ENCODE measurements at places on chromosomes 4 and X.

DNA sequence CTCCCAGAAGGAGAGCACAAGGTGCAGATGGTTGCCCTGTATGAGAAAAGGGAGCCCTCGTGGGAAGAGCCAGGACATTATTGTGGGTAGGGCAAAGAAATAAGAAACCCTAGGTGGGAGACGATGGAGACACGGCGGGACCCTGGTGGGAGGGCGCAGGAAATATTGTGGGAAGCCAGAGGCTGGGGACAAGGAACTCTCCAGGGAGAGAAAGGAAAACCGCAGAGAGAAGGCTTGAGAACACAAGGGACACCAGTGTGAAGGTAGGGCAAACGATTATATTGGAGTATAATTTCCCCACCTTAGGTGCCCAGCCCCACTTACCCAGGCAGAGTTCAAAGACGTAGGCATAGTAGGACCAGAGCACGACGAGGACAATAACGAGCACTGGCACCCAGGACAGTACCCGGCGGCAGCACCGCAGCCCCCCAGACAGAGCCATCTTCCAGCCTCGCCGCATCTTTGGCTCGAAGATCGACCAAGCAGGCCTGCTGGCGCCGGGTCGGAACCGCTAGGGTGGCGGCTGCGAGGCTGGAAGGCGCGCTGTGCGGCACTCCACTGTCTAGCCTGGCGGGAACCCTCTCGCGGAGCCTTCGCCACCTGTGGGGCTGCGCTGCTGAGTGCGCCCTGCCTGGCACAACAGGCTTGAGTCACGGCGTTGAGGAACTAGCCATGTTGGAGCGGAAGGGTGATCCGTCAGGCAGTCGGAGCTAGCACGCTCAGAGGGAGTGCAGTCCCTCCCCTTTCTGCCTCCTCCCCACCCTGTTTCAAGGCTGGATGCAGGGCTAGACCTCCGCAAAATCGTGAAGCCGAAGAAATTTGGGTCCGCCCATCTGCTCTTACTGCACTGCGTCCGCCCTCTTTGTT, at the start of gene ZDHHC15:
Gene ZDHHC15, minus strand, starts transcription at position 473 of the 867 bp plus-strand sequence. Its CDS starts 13 bp downstream, at position 460.
- peak; percentile 56 for DNase-seq

- DNase-seq: peak; percentile 49
These were observed 27.3 kb upstream of the FBXW7 start for GRCh38 chr4:152563209-152563608.

GRCh38 chr4:159764343-159764952, 661.6 kb downstream of the RAPGEF2 start:
- peak; percentile 93 for DNase-seq

DNA sequence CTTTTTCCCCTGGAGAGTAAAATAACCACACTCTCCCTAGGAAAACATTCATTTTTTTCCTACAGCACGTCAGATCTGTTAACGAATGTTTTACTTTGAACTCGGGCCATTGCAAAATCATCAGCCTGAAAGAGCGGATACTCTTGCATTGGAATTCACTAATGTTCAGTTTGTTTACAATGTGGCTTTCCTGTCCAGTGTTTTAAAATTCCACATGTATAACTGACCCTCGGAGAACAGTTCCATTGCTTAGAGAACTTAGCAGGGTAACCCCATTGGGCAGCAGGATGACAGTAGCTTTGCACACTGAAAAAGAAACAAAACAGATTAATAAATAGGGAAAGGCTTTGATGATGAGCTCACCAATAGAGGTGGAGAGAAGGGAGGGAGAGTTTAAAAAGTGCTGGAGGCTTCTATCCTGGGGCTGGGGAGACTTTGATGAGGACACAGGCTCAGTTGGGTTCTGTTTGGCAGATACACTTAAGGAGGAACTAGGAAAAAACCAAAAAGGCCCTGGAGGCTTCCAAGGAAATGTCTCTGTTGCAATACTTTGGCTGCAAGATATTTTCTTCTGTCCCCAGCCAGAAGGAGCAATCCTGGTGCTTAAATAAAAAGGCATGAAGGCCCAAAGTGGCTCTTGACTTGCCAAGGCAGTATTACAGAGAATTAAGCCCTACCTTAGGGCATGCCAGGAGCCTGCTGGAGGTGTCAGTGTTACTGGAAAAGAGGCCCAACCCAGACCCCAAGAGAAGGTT, 143.1 kb downstream of the ARSF start:
- DNase-seq: no peak

DNA sequence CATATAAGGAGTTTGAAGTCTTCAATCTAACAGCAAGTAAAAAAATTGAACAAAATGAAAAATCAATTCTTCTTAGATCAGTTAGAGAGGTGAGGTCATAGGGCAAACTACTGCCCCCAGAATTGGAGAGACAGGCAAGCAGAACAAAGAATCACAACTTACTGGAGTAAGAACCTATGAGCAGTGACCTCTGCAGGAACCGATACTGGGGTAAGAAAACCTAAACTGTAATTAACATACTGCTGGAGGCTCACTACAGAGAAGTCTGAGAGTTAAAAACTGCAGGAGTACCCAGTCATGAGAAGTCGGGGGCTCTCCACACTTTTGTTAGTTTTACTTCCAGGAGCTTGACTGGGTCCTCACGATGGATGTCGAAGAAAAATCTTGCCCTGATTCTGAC, 16.0 kb downstream of the CLDN22 start:
- DNase-seq: no peak

DNA sequence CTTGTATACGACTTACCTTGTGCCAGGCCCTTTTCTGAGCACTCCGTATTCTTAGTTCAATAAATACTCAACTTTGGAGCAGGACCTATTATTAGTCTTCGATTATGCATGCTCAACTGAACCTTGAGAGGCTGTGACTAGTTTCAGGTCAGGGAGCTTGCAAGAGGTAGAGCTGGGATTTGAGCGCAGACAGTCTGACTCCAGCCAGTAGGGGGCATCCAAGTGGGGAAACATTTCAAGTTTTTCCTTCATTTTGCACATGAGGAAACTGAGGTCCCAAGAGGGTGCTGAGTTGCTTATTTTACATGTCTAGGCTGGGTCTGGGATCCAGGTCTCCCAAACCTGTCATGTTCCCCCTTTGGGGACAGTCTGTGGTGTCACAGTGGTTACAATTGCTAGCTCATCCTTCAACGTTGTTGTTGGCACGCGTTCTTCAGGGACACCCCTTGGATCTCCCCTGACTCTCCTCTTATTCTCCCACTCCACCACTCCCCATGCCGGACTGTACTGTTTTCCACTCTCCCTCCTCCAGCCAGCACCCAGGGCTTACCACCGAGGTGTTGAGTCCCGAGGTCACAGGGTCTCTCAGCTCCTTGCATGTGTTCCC, 6.7 kb upstream of the PRICKLE3 start:
- DNase-seq: peak; percentile 54

GRCh38 chrX:140502491-140503237, 2.2 kb downstream of the SOX3 start:
- DNase-seq: no peak

DNA sequence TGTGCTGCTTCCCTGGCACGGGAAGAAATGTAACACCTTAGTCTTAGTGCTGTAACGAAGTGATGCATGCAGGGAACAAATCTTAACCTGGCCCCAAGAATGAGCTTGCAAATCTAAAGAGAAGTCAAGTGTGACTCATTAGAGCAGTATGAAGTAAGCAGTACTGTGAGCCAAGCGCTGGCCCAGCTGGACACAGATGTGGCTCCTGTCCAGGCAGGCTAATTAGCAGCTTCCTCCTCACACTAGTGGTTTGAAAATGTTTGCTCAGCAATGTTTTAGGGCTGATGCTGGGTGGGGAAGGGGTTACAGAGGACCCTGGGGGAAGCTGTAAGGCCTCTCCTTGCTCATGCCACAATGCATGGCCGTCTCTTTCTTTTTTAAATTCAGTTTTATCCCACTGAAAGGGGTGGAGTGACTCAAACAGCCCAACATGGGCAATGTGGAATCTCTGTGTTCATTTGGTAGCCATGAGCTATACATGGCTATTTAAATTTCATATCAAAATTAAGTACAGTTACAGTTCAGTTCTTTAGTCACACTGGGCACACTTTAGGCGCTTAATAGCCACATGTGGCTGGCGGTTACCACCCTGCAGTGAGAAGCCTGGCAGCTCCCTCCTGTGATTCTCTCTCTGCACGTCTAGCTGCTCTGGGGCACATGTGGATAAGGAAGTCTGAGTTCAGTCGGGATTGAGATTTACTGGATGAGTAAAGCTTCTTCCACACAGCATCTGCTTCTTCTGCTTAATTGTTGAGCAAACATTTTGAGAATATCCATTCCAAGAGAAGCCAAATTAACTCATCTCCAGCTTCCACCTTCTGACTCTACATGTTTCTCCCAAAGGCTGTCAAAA, 48.8 kb downstream of the MAP7D2 start:
- peak; percentile 56 for DNase-seq

- DNase-seq: no peak
These were observed 28.3 kb downstream of the DCTD start for GRCh38 chr4:182888891-182889290.

Data from OCI-M1 (cell line).